ENCODE measurements at places on chromosomes 1 and 21. TPM values are rescaled to one million over a fixed set of nuclear protein-coding genes. Genes with fewer than 3 reads are reported as not detected.

- peak; percentile 87 for DNase-seq
Measured at GRCh38 chr1:218459450-218459849, 114.3 kb downstream of the TGFB2 start.

The MPL gene
- total RNA-seq, result not detected

The OSBPL9 gene
- 96.1 TPM for total RNA-seq

- no peak for DNase-seq
Measured at GRCh38 chr1:33299461-33300155, 21.3 kb downstream of the A3GALT2 start.

DNA sequence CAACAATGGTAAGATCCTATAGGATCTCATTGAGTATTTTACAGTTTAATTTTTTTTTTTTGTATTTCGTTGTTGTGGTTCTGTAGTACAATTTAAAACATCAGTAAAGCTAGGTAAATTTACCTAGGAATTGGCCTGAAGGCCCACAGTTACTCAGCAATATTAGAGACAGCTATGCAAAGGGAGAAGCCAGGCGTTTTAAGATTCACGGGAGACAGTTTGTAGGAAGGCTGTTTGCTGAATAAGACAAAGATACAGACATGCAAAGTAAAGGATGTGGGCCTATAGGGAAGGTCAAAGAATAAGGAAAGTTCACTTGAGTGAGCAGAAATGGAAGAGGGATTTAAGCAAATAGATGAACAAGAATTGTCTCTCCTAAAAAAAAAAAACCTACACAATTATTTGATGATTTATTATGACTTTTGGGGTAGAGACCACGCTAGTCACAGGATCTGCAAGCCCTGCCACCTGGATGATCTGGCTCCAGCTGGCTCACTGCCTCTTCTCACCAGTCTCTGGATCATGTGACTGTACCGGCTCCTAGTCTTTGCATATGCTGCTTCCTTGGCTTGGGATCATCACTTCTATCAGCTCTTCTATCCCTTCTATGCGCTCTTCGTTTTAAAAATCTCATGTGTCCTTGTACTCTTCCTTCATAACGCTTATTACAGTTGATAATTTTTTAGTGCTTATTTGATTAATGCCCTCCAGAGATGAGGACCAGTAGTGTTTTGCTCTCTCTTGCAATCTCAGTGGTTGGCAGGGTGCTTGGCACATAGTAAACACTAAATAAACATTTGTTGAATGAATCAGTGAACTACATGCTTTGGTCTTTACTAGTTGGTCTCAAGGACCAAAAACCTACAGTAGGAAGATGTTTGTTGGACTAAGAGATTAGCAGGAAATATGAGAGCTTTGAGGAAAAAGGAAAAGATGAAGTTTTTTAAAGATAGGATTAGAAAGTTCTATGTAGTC is 14.1 kb downstream of the DYRK1A start:
- peak; percentile 18 for DNase-seq

The LMX1A gene
- total RNA-seq, result not detected

GRCh38 chr1:18926315-18927081 is 24.1 kb upstream of the ALDH4A1 start:
- DNase-seq, result peak; percentile 98

DNA sequence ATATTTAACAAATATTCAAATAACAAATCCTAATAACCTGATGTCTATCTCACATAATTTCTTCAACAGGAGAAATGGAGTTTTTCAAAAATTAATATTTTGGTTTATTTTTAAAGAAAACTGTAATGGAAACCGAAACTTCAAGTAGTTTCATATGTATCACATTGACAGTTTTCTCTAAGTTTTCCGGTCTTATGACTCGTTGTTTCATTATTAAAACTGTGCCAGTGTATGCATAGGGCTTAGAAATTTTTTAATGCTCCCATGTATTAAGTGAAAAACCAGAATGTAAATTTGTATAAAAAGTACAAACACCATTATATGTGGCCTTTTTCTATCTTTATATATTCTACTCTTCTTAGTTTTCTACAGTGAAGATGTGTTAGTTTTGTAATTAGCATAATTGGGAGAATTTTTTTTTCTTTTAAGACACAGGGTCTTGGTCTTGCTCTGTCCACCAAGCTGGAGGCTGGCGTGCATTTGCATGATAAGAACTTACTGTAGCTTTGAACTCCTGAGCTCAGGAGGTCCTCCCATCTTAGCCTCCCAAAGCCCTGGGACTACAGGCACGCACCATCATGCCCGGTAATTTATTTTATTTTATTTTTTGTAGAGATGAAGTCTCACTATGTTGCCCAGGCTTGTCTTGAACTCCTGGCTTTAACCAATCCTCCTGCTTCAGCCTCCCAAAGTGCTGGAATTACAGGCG is 43.9 kb upstream of the SAMSN1 start:
- DNase-seq, result no peak

The EDARADD gene
- not detected for total RNA-seq

DNA sequence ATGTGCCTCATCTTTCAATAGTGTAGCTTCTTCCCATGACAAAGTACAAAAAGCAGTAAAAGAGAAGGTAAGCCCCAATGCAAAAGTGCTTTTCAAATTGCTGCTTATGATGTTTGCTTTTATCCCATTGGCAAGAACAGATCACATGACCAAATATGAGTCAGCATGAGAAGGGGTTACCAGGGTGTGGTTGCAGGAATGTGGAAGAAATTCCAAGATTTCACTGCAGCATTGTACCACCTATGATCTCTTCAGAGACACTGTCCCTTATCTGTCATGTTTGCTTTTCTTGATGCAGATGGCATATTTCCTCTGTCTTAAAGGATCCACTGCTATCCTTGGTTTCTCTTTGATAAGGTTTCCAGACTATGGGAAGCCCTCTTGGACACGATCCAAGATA is 1006.9 kb upstream of the PRMT6 start:
- DNase-seq, result no peak

DNA sequence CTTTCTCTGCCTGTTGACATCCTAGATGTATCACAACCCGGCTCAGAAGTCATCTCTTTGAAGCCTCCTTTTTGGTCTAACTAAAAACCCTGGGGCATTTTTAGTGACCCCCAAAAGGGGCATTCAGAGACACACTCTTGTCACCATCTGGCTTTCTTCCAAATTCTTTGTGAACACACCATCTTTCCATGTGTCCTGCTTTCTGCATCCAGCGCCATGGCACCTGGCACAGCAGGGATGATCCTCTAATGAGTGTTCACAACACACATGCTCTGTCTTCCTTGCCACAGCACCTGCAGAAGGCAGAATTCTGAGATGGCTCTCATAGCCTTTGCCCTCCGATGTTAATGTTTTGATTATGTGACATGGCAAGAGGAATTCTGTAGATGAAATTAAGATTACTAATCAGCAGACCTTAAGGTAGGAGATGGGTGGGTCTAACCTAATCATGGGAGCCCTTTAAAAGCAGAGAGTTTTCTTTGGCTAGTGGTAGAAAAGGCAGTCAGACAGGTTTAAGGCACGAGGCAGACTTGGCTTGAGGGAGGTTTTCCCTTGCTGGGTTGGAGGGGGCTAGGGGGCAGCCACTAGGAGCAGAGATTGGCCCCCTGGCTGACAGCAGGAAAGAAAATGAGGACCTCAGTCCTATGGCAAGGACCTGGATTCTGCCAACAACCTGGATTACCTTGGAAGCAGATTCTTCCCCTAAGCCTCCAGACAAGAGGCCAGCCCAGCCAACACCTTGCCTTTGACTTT is 4.9 kb upstream of the TMEM61 start:
- DNase-seq, result no peak

The PRKCZ gene
- 22.8 TPM for total RNA-seq

DNA sequence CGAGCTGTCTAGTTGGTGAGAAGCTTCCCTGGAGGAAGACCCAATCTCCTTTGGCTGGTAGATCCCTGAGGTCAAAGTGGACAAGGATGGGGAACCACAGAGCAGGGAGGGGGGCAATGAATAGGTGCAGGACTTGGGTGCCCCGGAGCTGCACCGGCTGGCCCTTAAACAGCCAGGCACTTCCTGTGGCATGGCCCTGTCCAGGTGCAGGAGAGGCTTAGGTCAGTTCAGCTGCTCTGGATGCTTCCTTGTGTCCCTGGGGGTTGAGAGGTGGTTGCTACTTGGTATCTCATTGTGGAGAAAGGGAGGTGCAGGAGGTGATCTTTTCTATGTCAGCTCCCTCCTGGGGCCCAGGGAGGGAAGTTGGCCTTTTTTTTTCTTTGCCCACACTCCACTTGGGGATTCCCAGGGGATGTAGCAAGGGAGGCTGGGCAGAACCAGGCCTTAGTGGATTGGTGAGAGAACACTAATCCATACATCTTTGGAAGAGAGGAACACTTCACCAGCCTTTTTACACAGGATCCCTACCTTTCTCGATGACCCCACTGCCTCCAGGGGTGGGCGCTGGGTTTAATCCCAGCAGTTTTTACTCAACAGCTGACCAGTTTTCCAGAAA is 1.2 kb upstream of the ST3GAL3 start:
- DNase-seq, result peak; percentile 16

GRCh38 chr1:185158800-185159199 is 1.8 kb downstream of the SWT1 start:
- peak; percentile 20 for DNase-seq

DNA sequence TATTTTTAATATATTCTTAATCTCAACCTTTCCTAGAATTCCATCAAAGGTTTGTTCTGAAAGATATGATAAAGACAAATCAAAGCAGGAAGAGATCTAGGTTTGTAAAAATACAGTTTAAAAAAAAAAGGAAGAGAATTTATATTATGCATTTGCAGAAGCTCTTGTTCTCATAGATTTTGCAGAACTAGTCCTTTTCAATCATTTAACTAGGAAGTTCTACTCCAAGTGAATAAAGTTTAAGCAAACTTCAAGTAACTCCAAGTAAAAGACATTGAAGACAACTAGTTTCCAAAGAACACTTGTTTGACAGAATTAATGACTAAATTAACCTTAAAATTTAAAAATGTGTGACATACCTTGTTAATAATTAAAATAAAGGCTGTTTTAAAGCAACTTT is 55.9 kb downstream of the HNRNPR start:
- no peak for DNase-seq

The ICOSLG gene
- 2.0 TPM for total RNA-seq

GRCh38 chr1:37465593-37466517 is 8.5 kb upstream of the ZC3H12A start:
- no peak for DNase-seq

DNA sequence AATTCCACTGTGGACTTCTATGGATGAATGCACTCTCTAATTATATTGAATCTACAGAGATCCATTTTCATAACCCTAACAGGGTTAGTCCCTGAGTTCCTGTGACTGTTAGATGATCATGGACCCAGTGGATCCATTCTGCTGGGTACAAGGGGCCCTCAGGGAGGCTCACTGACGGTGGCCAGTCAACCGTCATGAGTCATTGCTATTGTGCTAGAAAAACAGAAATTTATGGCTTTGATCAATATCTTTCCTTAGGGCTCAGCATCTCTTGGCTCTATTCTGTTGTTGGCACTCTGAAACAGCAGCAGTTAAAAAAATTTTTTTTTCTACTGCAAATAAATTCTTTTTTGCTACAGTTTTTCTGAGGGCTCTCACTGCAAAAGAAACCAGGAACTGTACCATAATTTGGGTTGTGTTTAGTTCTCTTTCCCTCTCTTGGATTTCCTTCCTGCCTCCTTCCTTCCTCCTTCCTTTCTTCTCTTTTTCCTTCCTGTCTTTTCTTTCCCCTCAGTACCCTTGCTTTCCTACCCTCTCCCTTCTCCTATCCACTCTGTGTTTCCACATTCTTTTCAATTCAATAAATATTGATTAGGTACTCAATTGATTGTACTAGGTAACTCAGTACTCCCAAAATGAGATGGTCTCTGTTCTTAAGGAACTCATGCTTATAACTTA is 49.5 kb downstream of the UTP25 start:
- DNase-seq, result no peak

GRCh38 chr1:65471861-65472332 is 51.4 kb downstream of the LEPR start:
- DNase-seq, result no peak

The AMY1A gene
- not detected for total RNA-seq

- peak; percentile 93 for DNase-seq
Measured at GRCh38 chr1:50968158-50968820, 1.8 kb upstream of the CDKN2C start.

DNA sequence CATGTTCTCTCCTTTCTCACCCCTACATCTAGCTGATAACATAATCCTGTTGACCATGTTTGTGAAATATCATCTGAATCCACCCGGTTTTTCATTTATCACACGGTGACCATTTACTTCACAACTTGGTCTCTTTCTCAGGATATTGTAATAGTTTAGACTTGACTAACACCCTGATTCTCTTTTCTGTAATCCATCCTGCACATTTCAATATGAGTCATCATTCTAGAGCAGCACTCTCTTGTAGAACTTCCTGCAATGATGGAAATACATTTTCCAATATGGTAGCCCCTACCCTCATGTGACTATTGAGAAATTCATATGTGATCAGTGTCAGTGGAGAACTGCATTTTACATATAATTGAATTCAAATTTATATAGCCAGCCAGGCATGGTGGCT is 2.3 kb upstream of the JAM2 start:
- no peak for DNase-seq

The FCMR gene
- not detected for total RNA-seq

The PAQR7 gene
- total RNA-seq, result 9.0 TPM

DNA sequence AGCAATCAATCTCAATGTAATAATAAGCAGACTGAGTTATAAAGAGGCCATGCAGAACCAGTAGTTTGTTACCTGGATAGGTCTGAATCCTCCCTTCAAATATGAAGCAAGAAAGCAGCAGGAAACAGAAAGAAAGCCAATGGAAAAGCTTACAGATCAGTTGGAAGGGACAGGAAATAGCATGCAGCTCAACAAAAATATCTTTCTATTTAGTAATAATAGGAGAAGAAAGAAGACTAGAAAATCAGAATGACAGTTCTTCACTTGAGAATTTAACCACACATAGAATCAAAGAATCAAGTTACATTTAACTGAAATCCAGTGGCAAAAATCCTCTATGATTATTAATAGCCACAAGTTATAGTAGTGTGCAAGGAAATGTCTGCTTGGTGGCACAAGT is 194.4 kb downstream of the EIF4G3 start:
- DNase-seq, result peak; percentile 35

- no peak for DNase-seq
Measured at GRCh38 chr1:116971258-116971860, 30.2 kb upstream of the CD101 start.

DNA sequence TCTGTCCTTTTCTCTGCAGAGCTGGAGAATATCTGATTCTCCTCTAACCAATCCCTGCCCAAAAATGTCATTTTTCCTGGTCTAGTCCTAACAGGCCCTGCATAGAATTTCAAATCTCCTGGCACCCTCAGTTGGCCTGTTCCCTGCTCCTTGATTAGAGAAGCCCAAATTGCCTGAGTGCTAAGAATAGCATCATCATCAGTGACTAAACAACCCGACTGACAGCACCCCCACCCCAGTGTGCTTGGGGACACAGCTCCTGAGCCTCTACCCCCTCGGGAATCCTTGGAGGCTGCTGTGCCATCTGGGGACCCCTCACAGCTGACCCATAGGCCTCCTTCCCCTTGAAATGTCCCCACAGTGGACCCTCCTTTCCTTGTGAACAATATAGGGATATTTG is 94.4 kb downstream of the DDX20 start:
- no peak for DNase-seq

The RHD gene
- total RNA-seq, result 0.34 TPM

GRCh38 chr1:108611984-108612383 is 48.9 kb downstream of the HENMT1 start:
- DNase-seq, result no peak

The RIPK4 gene
- total RNA-seq, result 0.09 TPM
